ENCODE measurements at places on chromosomes 7 and 10. TPM values are rescaled to one million over a fixed set of nuclear protein-coding genes. Genes with fewer than 3 reads are reported as not detected.

PNLIPRP2 gene
- total RNA-seq: 0.06 TPM

COL13A1 gene
- total RNA-seq: 0.31 TPM

CNTNAP2 gene
- 0.02 TPM for total RNA-seq

EVX1 gene
- total RNA-seq: 0.18 TPM

CALCR gene
- total RNA-seq: not detected

FOXP2 gene
- not detected for total RNA-seq

ELMO1 gene
- 3.4 TPM for total RNA-seq

HGF gene
- total RNA-seq: 0.03 TPM

SUPV3L1 gene
- 30.0 TPM for total RNA-seq

FAM25A gene
- total RNA-seq: not detected

IGFBP3 gene
- total RNA-seq: 123 TPM

MYL10 gene
- not detected for total RNA-seq

LRRC18 gene
- not detected for total RNA-seq

PRPS1L1 gene
- total RNA-seq: not detected

CNOT4 gene
- 12.2 TPM for total RNA-seq

HOGA1 gene
- 2.9 TPM for total RNA-seq

NRP1 gene
- 59.9 TPM for total RNA-seq

ZNF212 gene
- 12.0 TPM for total RNA-seq

AMZ1 gene
- 0.05 TPM for total RNA-seq

PVRIG gene
- total RNA-seq: not detected

TLL2 gene
- total RNA-seq: 0.07 TPM

VGF gene
- total RNA-seq: 20.1 TPM

GPR85 gene
- not detected for total RNA-seq

ZNF853 gene
- 2.5 TPM for total RNA-seq

CCDC136 gene
- 2.5 TPM for total RNA-seq

CPEB3 gene
- 0.46 TPM for total RNA-seq

C10orf62 gene
- 0.08 TPM for total RNA-seq

UFSP1 gene
- total RNA-seq: 6.3 TPM

CARD11 gene
- total RNA-seq: 1.8 TPM

CTAGE6 gene
- total RNA-seq: not detected

PNLIPRP3 gene
- 0.03 TPM for total RNA-seq

THSD7A gene
- 1.4 TPM for total RNA-seq

IQUB gene
- 0.06 TPM for total RNA-seq

ACTL6B gene
- not detected for total RNA-seq

ELFN1 gene
- total RNA-seq: 0.37 TPM

VAX1 gene
- total RNA-seq: 1.2 TPM

ADRB1 gene
- total RNA-seq: 0.91 TPM

CDK14 gene
- 0.34 TPM for total RNA-seq

OR13A1 gene
- not detected for total RNA-seq

GHRHR gene
- total RNA-seq: not detected

TMEM176A gene
- total RNA-seq: not detected

ZNF736 gene
- not detected for total RNA-seq

ASNS gene
- total RNA-seq: 63.2 TPM

C7orf57 gene
- 0.32 TPM for total RNA-seq

CALY gene
- 0.74 TPM for total RNA-seq
